ENCODE measurements at places on chromosomes 11 and 22.

- H3K4me3 ChIP-seq, result no peak overlapping the region
- peaks cover 7% of the 10 kb centered on the region for H3K4me1 ChIP-seq
- H3K27me3 ChIP-seq, result peaks cover 48% of the 10 kb centered on the region
- no peak overlapping the region for H3K27ac ChIP-seq
Measured at GRCh38 chr22:39558254-39558727, 12.3 kb upstream of the CACNA1I start.

DNA sequence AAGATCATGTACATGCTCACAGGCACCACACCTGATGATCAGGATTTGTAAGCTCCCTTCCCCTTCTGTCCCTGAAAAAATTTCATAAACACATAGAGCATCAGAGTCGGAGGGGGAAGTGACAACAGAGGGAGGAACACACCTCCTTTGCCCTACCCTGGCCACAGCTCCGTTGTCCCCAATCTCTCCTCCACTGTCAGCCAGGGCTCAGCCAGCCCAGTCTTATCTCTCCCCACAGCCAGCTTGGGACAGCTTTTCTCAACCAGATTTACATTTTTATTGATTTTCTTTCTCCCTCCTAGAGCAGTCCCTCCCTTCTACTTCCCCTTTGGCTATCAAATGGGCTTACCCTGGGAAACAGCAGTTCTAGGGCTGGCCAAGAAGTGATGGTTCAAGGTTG lies 32.1 kb upstream of the TPBGL start:
- DNase-seq, result no peak
- no peaks in the 10 kb centered on the region for H3K36me3 ChIP-seq
- no peak overlapping the region for H3K4me3 ChIP-seq
- no peaks in the 10 kb centered on the region for H3K4me1 ChIP-seq

DNA sequence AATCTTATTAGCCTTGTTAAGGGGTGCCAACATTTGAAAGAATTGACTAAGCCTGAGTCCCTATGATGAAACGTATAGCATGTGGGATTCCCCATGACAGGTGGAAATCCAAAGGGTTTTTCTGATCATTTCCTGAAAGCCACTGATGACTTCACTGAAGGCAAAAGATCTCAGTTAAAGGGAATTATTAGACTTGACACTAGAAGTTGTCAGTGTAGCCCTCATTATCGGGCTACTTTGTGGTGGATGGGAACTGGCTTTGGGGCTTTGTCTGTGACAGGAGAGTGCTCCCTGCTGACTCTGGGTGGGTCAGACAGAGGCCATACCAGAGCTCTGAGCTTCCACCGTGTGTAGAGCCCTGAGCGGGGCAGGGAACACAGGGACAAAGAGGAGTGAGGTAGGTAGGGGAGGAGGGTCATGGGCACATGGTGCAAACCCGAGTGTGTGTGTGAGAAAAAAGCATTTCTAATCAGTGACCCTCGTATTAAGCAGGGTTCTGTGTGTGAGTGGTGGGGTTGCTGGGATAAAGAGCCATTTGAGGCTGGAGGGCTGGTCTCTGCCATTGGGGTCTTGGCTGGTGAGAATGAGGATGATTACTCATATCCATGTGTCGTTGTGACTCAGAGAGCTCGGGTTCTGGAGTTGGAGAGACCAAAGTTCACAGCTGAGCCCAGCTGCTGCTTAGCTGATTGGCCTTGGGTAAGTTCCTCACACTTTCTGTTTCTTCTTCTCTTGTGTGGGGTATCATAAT lies 101.1 kb downstream of the GRIK4 start:
- H3K4me1 ChIP-seq, result peaks cover 8% of the 10 kb centered on the region
- H3K27ac ChIP-seq, result no peak overlapping the region
- no peak overlapping the region for H3K4me3 ChIP-seq
- H3K36me3 ChIP-seq, result no peaks in the 10 kb centered on the region

GRCh38 chr11:10885703-10886363 lies 28.0 kb upstream of the ZBED5 start:
- no peaks in the 10 kb centered on the region for H3K36me3 ChIP-seq
- no peak for DNase-seq
- no peak overlapping the region for H3K27ac ChIP-seq
- H3K4me3 ChIP-seq, result no peak overlapping the region
- H3K27me3 ChIP-seq, result peaks cover 12% of the 10 kb centered on the region

GRCh38 chr11:73281201-73281741 lies 9.1 kb downstream of the P2RY6 start:
- no peak for DNase-seq
- H3K36me3 ChIP-seq, result no peaks in the 10 kb centered on the region
- no peak overlapping the region for H3K27ac ChIP-seq
- H3K27me3 ChIP-seq, result peaks cover 8% of the 10 kb centered on the region
- H3K4me3 ChIP-seq, result no peak overlapping the region
- peaks cover 13% of the 10 kb centered on the region for H3K4me1 ChIP-seq

- no peak overlapping the region for H3K4me3 ChIP-seq
- H3K27me3 ChIP-seq, result peaks cover 5% of the 10 kb centered on the region
- no peaks in the 10 kb centered on the region for H3K4me1 ChIP-seq
- no peak for DNase-seq
- no peaks in the 10 kb centered on the region for H3K36me3 ChIP-seq
Measured at GRCh38 chr11:10715571-10715970, 22.0 kb upstream of the IRAG1 start.

DNA sequence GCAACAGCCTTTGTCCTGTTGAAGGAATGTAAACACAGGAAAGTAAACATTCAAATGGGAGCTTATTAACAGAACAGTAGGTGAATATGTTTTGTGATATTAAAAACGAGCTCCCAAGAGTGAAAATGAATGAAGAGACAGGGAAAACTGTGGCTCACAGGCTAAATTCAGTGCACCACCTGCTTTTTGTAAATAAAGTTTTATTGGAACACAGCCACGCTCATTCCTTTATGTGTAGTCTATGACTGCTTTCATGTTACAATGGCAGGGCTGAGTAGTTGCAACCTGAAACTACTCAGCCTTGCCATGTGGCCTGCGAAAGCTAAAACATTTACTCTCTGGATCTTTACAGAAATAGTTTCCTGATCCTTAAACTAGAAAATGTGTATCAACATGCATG lies 136.9 kb downstream of the MYO18B start:
- H3K4me3 ChIP-seq, result no peak overlapping the region
- no peaks in the 10 kb centered on the region for H3K4me1 ChIP-seq
- no peak overlapping the region for H3K27ac ChIP-seq
- no peaks in the 10 kb centered on the region for H3K36me3 ChIP-seq

- no peak for DNase-seq
- no peak overlapping the region for H3K27ac ChIP-seq
- H3K4me3 ChIP-seq, result no peak overlapping the region
- peaks cover 2% of the 10 kb centered on the region for H3K36me3 ChIP-seq
Measured at GRCh38 chr22:28841111-28841510, 40.7 kb upstream of the XBP1 start.

- no peak for DNase-seq
- H3K36me3 ChIP-seq, result peaks cover 2% of the 10 kb centered on the region
- no peak overlapping the region for H3K4me3 ChIP-seq
- peaks cover 28% of the 10 kb centered on the region for H3K4me1 ChIP-seq
- H3K27ac ChIP-seq, result no peak overlapping the region
Measured at GRCh38 chr11:73158356-73159051, 16.4 kb upstream of the FCHSD2 start.

GRCh38 chr22:32245042-32245441 lies 10.1 kb downstream of the SLC5A4 start:
- no peak overlapping the region for H3K4me3 ChIP-seq
- DNase-seq, result no peak
- peaks cover 17% of the 10 kb centered on the region for H3K27me3 ChIP-seq
- no peaks in the 10 kb centered on the region for H3K4me1 ChIP-seq

DNA sequence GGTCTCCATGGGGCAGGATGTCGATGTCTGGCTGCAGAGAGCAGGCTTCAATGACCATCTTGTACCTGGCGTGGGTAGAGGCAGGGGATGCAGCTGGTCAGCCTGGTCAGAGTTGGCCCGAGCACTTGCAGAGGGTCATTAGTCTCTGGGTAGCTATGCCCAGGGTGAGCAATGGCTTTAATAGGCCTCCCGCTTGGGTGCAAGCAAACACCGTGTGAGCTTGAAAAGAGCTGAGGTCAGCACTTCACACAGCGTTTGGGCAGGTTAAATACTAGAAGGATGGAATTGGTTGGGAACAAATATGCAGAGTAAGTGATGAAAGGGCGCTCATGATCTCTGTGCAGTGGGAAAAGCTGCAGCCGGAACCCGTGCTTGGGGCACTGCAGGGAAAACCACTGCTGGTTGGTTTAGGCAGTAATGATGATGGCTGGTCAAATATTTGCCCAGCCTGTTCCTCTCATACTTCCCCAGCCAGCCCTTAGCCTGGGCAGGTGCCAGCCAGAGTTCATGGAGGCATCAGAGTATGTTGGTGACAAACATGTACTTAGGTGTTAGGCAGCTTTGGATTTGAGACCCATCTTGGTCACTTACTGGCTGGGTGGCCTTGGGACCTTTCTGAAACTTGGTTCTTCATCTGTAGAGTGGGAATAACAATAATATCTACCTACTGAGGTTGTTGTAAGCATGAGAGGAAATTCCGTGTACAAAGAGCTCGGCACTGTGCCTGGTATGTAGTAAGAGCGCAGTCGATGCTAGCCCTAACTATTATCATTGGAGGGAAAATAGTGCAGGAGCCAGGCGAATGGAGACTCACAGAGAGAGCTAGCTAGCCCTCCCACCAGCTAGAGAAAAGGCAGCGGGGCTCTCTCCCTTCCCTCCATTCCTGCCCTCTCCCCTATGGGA lies 25.2 kb upstream of the KCNJ11 start:
- no peaks in the 10 kb centered on the region for H3K36me3 ChIP-seq
- H3K27me3 ChIP-seq, result peaks cover 29% of the 10 kb centered on the region
- peaks cover 35% of the 10 kb centered on the region for H3K4me1 ChIP-seq
- H3K4me3 ChIP-seq, result no peak overlapping the region
- no peak for DNase-seq

Data from activated CD4-positive, alpha-beta memory T cell treated with anti-CD3 and anti-CD28 coated beads, Interleukin-2, amount 10 ng/mL, durations not matched to agents 7 days and 5 days (primary cell).